ENCODE measurements at places on chromosomes 11 and 22.

DNA sequence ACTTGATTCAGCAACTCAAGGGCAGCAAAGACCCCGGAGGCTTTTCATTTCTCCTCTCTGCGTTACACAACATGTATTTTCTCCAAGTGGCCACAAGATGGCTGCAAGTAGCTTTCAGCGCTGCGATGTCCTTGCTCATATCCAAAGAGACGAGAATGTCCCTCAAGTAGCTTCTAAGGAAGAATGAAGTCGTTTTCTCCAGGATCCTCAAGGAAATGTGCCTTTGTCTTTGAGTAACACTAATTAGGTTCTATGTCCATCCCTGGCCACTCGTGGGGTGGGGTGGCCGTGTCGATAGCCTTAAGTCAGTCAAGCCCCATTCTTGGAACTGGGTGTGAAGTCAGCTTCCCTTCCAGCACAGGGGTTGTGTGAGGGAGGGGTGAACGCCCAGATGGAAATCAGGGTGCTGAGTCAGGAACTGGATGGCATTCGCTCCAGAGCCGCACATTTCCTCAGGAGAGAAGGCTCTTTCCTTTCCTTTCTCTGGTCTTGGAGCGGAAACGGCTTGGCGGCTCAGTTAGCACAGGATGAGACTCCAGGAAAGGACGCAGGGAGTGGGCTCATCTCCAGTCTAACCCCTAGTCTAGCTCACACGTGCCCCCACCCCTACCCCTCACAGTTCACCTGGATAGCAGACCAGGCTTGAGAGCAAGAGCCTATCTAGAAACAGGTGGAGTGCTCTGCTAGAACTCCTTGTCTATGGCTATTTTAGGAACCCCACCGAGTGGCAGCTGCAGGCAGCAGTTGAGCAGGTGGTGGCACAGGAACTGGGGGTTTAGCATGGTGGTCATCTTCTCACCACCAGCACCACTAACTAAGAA is 44.3 kb downstream of the NNMT start:
- peak; percentile 54 for DNase-seq

- no peak for DNase-seq
Observed at GRCh38 chr11:2758751-2759150, 59.0 kb upstream of the KCNQ1OT1 start.

DNA sequence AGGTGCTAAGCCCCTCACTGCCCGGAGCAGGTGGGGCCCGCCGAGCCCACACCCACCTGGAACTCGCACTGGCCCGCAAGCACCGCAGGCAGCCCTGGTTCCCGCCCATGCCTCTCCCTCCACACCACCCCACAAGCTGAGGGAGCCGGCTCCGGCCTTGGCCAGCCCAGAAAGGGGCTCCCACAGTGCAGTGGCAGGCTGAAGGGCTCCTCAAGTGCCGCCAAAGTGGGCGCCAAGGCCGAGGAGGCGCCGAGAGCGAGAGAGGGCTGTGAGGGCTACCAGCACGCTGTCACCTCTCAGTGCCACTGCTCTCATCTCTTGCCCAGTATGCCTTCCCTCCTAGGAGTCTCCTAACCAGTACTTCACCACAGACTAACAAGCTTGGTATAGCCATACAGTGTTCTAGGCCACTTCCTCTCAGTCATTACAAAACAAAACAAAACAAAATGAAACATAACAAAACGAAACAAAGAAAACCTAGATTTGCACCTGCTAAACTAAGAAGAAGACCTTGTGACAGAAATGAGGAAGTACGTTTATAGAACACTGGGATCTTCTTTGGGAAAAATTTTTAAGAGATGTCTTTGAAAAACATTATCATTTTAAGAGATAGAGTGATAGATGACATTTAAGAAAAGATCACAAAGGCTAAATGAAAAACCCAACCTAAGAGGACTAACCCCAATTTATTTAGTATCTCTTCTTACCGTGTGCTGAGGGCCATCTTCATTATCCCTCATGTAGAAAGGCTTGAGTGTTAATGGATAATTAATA is 47.7 kb upstream of the GAB2 start:
- DNase-seq = no peak

GRCh38 chr22:48185071-48186055 is 1422.9 kb downstream of the TBC1D22A start:
- no peak for DNase-seq

DNA sequence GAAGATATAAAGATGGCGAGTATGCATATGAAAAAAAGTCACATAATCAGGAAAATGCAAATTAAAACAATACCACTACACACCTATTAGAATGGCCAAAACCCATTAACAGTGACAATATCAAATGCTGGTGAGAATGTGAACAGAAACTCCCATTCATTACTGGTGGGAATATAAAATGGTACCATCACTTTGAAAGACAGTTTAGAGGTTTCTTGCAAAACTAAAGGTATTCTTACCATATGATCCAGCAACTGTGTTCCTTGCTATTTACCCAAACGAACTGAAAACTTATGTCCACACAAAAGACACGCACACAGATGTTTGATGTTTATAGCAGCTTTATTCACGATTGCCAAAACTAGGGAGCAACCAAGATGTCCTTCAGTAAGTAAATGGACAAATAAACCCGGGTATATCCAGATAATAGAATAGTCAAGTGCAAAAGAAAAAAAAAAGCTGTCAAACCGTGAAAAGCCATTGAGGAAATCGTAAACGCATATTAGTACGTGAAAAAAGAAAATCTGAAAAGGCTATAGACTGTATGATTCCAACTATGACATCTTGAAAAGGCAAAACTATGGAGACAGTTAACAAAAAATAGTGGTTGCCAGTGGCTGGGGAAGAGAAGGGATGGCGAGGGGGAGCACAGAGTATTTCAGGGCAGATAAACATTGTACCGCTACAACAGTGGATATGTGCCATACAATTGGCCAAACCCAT is 7.2 kb downstream of the PICALM start:
- DNase-seq = no peak

DNA sequence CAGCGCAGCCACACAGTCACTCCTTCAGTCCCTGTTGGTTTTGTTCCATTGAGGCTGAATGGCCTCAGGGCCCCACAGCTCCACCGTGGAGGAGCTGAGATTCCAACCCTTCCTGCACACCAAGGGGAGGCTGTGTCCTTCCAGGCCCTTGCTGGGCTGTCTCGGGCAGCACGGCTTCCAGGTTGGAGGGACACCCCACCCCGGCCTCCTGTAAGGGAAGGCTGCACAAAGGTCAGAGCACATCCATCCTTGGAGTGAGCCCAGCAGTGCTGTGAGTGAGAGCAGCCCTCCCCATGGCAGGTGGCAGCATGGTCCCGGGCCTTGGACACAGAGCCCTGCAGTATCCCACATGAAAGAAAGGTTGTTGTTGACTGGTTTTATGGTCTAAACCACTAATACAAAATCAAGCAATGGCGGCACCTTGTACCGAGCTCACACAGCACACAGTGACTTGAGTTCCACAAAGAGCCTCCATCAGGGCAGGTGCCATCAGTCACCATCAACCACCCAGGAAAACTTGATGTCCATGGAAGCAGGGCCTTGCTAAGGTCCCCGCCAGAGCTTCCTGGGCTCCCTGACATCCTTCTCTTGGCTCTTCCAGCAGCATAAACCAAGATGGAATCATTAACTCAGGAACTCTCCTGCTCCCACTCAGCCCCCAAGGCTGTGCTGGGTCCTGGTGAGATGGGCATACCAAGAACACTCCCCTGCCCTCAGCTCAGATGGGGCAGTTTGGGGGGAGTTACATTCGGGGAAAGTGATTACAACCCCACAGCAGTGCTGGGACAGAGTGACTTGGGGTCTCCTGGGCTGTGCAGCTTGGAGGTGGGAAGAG is 1500.4 kb downstream of the TBC1D22A start:
- DNase-seq = no peak

GRCh38 chr11:12408156-12408770 is 30.9 kb downstream of the PARVA start:
- no peak for DNase-seq

GRCh38 chr22:22706253-22706915 is 62.0 kb downstream of the GGTLC2 start:
- DNase-seq = no peak

GRCh38 chr22:27164781-27165503 is 507.6 kb downstream of the MIAT start:
- no peak for DNase-seq

- DNase-seq = no peak
Observed at GRCh38 chr11:130483124-130483523, 34.7 kb downstream of the ADAMTS15 start.

DNA sequence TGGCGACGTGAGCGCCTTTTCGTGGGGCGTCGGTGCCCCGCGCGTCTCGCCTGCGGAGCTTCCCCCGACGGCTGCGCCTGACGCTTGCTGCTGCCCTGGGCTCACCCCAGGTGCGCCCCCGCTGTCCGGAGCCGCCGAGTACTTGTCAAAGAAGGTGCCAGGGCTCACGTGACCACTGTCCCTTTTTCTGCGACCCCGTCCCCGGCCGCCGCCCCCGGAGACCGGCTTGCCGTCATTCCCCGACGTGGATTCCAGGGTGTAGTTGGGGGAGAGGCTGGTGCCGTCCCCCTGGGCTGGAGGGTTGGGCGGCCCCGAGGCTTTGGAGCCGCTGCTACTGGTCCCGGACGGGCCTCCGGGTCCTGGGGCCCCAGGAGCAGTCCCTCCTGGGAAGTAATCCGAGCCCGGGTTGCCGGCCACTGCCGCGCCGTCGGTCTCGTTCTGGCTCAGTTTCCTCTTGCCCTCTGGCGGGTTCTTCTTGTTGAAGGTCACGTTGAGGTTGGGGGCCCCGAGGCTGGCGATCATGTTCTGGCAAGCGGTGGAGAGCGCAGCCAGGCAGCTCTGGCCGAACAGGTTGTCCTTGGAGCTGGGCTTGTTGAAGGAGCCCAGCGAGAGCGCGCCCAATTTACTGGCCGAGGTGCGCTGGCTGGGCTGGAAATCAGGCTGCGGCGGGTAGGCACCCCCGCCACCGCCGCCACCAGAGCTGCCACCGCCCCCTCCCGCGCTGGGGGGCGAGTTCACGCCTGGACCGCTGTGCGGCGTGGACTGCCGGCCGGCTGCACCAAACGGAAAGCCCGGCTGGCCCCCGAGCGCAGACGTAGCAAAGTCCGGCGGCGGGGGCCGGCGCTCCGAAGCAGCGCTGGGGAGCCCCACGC is 3.8 kb downstream of the MN1 start:
- DNase-seq = no peak

DNA sequence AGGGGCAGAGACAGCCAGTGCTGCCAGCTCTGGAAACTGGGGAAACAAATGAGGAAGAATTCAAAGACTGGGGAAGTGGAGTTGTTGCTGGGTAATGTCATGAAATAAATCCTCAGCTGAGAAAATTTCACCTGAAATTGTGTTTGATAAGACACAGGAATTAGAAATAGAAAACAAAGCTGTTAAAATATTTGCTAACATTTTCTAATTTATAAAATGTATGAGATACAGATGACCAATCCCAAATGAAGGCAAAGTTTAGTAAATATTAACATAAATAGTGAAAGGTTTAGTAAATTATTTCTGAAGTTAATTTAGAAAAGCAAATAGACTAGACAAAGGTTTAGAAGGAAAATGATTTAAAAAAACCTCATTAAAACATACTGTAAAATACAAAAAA is at the start of gene OR56A5:
Gene OR56A5 (minus strand): TSS at position 101 of the 400 bp plus-strand sequence. CDS start 0 bp downstream, at position 101.
- DNase-seq = no peak

- DNase-seq = no peak
Observed at GRCh38 chr11:69726019-69726418, 22.2 kb upstream of the FGF19 start.

GRCh38 chr11:76756341-76756741 is 26.8 kb upstream of the TSKU start:
- no peak for DNase-seq

DNA sequence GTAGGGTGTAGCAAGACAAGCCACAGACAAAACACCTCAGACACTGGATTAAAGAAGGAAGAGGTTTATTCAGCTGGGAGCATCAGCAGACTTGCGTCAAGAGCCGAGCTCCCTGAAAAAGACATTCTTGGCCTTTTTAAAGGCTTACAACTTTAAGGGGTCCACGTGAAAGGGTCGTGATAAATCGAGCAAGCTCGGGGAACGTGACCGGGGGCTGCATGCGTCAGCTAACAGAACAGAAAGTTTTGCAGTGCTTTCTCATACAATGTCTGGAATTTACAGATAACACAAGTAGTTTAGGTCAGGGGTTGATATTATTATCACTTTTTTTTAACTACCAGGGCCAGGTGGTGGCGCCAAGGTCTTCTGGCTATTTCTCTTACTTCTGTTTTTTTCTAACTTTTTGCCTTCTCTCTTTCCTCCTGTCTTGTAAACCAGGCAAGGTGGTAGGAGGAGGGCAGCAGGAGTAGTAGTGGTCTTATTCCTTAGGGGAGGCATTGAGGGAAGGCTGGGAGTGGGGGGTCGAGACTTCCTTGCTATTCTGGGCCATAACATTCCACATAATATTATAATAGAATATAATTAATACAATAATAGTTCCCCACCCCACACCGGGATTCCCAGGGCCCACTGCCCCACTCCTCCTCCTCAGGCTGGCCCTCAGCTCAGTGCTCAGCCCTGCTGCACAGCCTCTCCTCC is 587 bp upstream of the ALDH3B1 start:
- no peak for DNase-seq

- DNase-seq = no peak
Observed at GRCh38 chr11:121688055-121688491, 235.3 kb upstream of the SORL1-AS1 start.

DNA sequence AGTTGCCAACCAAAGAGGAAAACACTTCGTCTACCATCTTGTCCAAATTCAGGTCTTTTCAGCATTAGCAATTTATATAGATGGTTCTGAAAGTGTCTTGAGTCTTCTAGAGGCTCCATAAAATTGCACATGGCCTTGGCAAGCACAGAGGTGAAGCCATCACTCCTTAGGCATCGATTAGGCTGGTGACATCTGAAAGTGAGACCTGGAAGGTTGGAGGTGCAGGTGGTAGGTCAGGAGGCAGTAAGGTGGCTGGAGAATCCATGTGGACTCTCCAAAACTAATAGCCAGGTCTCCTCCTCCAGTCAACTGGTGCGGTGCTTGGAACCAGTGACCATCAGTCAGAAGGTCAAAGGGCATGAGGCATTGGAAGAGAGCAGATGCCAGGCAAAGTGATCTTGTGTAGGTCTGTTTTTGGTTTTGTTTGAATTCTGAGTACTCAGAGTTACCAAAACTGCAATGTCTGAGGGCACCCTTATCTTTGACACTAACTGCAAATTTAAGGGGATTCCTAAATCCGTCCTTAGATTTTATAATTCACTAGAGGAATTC is 6.6 kb upstream of the APOL2 start:
- DNase-seq = no peak

DNA sequence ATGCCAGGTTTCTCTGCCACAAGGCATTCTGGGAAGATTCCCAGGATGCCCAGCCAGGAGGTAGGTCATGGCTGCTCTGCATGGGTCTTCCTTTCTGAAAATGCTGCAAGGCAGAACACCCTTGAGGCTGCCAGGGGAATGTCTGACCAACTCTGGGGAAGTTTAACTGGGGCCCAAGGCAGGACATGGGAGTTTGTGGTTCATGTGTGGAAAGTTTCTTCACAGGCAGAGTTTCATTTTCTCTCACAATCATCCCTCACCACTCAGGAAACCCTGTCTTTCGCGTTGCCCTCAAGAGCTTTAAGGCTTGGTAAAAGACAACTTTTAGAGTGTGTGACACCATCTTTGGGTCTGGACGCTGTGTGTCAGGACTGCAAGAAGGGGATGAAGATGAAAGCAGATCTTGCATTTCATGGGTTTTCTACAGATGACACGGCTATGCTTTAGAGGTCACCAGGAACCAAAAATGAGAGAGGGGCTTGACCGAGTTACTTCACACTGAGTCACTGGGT is 133.5 kb downstream of the CD44 start:
- DNase-seq = no peak

GRCh38 chr11:8229299-8230177 is 34.1 kb downstream of the LMO1 start:
- DNase-seq = no peak
